ENCODE measurements at places on chromosomes 5 and 9. TPM values are rescaled to one million over a fixed set of nuclear protein-coding genes. Genes with fewer than 3 reads are reported as not detected.
A peak's percentile ranks its signal among the peaks of the same experiment; 100 is the strongest.

Gene TAF11L5
- not detected for total RNA-seq

DNA sequence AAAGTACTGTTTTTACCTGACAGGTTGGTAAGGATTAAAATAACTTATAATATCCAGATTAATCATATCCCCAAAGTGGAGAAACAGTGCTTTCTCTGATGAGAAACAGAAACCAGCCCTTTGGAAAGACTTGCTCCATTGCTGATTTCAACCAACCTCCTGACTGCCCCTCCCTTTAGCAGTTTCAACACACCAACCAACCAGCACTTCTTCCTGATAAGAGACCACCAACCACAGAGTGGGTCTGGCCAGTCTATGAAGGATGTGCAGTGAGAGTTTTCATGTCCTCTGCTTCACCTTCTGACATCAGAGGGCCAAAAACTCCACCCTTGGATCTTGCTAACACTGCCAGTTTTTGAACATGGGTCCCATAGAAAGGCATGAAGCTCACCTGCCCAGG lies 28.1 kb downstream of the RIGI start:
- DNase-seq: no peak

- DNase-seq: no peak
These were observed 10.5 kb upstream of the EPB41L4B start for GRCh38 chr9:109331353-109331752.

GRCh38 chr9:2418619-2419018 lies 203.0 kb upstream of the VLDLR start:
- DNase-seq: peak; percentile 20
